Ovary (tissue), 10 donors: ENCODE measurements at places on chromosomes 5 and 9. TPM values are rescaled to one million over a fixed set of nuclear protein-coding genes. Genes with fewer than 3 reads are reported as not detected.

- DNase-seq: no peak
Measured at GRCh38 chr9:126309427-126310189, 17.0 kb upstream of the MVB12B start.

DNA sequence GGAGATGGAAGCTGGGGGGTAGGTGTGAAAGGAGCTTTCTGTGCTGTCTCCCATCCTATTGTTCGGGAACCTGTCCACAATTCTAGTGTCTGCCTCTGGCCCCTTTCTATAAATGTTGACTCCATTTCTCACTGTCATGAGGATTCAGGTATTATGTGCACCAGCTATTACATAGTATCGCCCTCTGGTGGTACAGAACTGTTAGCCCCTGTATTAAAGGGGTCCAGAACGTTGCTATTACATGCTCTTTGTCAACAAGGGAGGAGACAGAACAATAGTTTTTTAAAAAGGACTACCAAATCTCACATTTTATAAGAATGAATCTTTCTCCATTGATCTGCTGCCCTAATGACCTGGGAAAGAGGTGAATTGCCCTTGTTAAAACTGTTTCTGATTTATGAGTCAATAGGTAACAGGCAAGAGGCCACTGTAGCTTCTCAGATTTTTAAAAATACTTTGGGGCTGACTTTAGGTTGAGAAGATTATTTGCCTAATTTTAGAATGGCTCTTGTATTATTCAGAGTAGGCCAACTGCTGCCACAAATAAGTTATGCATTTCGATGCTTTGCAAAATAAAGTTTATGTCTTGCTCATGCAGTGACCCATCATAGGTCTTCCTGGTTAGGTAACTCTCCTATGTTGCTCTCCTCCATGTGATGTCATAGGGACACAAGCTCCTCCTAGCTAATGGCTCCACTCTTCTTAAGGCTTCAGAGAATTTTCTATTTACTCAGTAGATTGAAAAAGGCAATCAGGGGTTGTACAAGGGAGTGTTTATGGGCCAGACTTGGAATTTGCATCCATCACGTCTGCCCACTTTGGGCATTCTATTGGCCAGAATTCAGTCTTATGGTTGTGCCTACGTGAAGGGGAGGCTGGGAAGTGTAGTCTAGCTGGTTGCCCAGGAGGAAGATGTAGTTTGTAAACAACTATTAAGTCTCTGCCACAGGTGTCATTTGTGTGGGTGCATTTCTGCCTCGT is 20.8 kb downstream of the DCANP1 start:
- DNase-seq: no peak

DNA sequence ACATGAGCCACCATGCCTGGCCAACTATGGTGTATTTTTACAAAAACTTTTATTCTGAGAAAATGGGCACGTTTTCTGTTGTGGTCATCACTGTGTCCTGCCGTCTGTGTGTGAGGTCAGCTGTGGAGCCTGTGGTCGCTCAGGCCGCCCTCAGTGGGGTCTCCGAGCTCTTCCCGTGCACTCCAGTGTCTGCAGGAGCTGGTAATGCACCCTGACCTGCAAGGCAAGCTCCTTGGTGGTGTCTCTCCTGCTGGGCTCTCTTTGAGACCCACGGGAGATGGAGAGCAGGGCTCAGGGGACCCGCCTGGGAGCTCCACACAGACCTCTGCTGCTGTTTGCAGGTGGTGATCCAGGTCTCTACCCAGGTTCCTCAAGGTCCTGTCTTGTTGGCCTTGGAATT is 9.6 kb upstream of the AHRR start:
- no peak for DNase-seq

GRCh38 chr9:136140966-136141365 is 22.3 kb upstream of the TMEM250 start:
- no peak for DNase-seq

DNA sequence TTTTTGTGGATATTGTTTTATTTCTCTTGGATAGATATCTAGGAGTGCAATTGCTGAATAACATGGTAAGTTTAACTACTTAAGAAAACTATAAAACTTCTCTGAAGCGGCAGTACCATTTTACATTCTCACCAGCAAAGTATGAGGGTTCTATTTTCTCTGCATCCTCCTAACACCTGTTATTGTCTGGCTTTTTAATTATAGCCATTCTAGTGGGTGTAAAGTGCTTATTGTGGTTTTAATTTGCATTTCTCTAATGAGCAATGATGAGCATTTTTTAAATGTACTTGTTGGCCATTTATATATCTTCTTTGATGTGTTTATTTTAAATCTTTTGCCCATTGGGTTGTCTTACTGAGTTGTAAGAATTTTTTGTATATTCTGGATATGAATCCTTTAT is 28.7 kb downstream of the SMIM32 start:
- no peak for DNase-seq

- DNase-seq: no peak
Measured at GRCh38 chr5:81147011-81147885, 85.9 kb upstream of the CKMT2 start.

- DNase-seq: no peak
Measured at GRCh38 chr9:105062222-105062855, 134.4 kb upstream of the ABCA1 start.

Gene SOX30
- polyA plus RNA-seq: 0.15 TPM

DNA sequence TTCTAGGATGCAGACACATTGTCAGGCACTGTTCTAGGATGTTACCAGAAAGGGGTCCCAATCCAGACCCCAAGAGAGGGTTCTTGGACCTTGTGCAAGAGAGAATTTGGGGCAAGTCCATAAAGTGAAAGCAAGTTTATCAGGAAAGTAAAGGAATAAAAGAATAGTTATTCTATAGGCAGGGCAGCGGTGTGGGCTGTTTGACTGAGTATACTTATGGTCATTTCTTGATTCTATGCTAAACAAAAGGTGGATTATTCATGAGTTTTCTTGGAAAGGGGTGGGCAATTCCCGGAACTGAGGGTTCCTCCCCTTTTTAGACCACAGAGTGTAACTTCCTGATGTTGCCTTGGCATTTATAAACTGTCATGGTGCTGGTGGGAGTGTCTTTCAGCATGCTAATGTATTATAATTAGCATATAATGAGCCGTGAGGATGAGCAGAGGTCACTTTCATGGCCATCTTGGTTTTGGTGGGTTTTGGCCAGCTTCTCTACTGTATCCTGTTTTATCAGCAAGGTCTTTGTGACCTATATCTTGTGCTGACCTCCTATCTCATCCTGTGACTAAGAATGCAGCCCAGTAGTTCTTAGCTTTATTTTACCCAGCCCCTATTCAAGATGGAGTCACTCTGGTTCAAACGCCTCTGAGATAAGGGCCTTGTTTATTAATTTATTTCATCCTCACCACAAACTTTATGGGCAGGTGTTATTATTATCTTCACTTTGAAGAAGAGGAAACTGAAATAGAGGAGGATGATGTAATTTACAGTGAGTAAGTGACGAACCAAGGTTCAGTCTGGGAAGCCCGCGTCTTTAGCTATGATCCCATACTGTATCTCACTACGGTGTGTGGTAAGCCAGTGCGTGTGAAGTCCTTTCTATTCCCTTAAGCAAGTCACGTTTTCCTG is 186.0 kb upstream of the KLF4 start:
- DNase-seq: no peak

DNA sequence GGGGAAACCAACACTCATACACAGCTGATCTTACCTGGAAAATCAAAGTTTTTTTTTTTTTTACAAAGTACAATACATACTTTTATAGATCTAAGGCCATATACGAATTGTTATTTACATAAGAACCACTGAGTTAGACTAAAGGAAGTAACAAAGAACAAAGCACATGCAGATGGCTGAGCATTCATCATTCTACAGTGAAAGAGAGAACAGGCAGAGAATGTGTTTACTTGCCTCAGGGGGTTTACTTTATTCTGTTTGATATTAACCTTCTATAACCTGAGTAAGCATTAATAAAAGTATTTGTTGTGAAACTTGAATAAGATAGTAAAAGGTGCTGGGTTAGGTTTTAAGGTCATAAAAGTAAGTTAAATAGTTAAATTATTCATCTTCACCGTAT is 54.7 kb downstream of the SLC38A9 start:
- no peak for DNase-seq

Gene VDAC1
- 50.0 TPM for polyA plus RNA-seq

- DNase-seq: no peak
Measured at GRCh38 chr5:57215629-57216195, 41.9 kb downstream of the GPBP1 start.

GRCh38 chr9:129111528-129112151 is 425 bp downstream of the PTPA start:
- peak; percentile 69 for DNase-seq

GRCh38 chr5:164364237-164365208 is 859.1 kb downstream of the MAT2B start:
- no peak for DNase-seq

- peak; percentile 61 for DNase-seq
Measured at GRCh38 chr5:108260117-108260857, 121.6 kb downstream of the FBXL17 start.

- no peak for DNase-seq
Measured at GRCh38 chr9:69023650-69024049, 9.7 kb upstream of the PRKACG start.

- no peak for DNase-seq
Measured at GRCh38 chr9:133643362-133643755, 7.2 kb downstream of the DBH start.

DNA sequence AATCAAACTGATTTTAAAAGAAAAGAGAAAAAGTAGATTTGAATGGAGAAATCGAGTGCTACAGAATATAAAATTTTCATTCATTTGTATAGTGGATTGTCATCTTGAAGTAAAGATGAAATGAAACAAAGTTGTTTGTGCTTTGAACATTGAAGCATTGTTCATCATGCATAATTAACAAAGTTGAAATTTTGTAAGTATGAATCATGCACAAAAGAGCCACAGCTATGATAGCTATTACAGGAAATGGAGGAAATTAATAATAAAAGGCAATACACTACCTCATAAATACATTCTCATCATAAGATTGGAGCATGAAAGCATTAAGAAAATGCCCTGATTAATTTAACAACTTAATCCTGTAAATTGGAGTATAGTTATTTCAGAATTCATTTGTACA is 153.4 kb upstream of the TLX3 start:
- no peak for DNase-seq

GRCh38 chr5:125274211-125274610 is 527.8 kb upstream of the ZNF608 start:
- DNase-seq: no peak

- no peak for DNase-seq
Measured at GRCh38 chr9:89822996-89823395, 218.2 kb downstream of the GADD45G start.

DNA sequence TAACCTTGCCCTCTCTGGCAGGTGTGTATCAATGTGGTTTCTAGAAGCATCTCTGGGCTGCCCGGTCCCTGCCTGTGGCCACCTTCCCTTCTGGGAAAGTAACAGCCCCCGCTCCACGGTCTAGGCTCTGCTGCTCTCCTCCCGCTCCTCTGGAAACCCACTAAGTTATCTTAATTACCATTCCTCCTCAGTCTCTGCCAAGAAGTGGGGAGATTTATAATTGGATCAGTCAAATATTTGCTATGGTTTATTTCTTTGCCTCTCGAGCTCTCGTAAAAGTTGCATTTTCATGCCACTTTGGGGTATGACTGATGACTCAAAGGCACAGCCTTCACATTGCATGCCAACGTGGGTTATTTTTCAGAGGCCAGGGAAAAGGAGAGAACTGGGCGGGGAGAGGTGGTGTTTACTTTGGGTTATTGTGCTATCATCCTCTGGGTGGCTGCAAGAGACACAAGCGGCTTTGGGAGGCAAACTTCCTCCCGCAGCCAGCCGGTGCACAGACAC is 205.3 kb upstream of the WWC1 start:
- DNase-seq: no peak

- no peak for DNase-seq
Measured at GRCh38 chr5:91928754-91929521, 545.8 kb upstream of the ARRDC3 start.

- no peak for DNase-seq
Measured at GRCh38 chr5:60843386-60843935, 608 bp downstream of the ELOVL7 start.

Gene INSL4
- not detected for polyA plus RNA-seq

DNA sequence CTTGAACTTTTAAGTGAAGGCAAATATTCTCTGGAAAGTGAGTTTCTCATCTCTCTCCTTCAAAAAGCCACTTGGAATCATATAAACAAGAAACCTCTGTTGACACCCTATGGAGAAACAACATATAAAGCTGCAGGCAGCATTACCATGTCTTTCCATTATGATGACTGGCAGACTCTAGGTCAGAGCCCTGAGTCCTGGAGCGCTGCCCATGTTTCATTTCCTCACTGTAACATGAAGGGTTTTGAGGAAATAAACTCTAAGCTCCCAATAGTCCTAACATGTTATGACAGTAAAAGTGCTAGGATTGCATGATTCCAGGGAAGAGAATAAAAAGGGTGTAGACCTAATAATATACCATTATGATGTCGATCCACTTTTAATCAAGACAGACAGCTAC is 220.6 kb downstream of the CTNND2 start:
- DNase-seq: no peak

DNA sequence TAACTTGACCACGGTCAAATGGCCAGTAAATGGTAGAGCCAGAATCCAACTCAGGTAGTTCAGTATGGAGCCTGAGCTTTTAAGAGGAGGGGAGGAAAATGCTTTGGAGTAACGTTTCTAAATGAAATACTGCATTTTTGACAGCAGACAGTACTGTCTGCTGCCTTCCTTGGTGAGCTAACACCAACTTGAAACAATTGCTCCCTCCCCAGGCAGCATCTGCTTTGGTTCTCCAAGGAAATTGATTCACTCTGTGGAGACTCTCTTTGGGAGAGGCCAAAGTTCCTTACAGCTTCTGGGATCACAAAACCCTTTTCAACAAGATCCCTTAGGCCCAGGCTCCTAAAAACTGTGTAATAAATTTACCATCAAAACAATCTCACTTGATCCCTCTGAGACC is 75.2 kb upstream of the SSBP2 start:
- DNase-seq: no peak

Gene TRIM41
- polyA plus RNA-seq: 13.2 TPM

DNA sequence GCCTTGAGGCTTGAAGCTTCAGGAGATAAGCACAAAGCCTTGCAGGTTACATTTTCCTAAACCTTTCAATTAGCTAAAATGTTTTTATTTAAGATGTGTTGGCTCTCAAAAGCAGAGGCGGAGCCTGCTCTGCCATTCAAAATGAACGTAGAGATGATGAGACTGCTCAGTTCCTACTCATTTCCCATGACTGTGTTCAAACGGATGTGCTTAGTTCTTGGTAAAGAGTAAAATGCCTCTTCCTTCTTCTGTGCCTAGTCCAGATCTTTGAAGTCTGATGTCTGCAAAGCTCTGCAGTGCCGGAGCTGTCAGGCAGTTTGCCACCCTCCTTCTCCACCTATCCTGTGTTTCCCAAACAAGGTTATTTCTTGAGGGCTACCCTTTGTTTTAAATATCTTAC is 46.3 kb upstream of the ADAMTSL1 start:
- DNase-seq: no peak

DNA sequence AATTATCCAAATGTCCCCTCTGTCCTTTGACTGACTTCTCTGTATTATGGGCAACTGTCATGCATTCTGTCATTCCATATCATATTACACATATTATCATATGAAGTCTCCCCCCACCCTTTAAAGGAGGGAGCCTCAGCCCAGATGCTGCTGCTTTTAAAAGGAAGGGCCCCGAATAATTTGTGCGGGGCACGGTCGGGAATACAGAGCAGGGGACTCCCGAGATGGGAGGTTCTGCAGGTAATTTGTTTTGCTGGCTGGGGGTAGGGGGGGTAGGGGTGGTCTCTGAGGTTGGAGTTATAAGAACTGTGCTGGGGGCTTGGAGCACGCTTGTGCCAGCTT is 10.1 kb upstream of the LHX2 start:
- DNase-seq: no peak

Gene RABEPK
- 15.0 TPM for polyA plus RNA-seq

Gene PCDHB13
- 3.1 TPM for polyA plus RNA-seq

Gene SVEP1
- 23.1 TPM for polyA plus RNA-seq

Gene IL9
- polyA plus RNA-seq: not detected

- no peak for DNase-seq
Measured at GRCh38 chr5:141814064-141814964, 63.9 kb downstream of the PCDH1 start.
